Mammary epithelial cell (primary cell): ENCODE measurements at places on chromosomes 12 and 14. TPM values are rescaled to one million over a fixed set of nuclear protein-coding genes. Genes with fewer than 3 reads are reported as not detected.

The TUNAR gene
- polyA plus RNA-seq: not detected

The PLXNC1 gene
- polyA plus RNA-seq: 0.48 TPM

The AKAP6 gene
- 0.48 TPM for polyA plus RNA-seq

The ADAMTS20 gene
- not detected for polyA plus RNA-seq

The MARCHF9 gene
- polyA plus RNA-seq: 13.8 TPM

The TCL1B gene
- not detected for polyA plus RNA-seq
